CD8-positive, alpha-beta T cell (primary cell): ENCODE measurements at places on chromosomes 1 and 21. TPM values are rescaled to one million over a fixed set of nuclear protein-coding genes. Genes with fewer than 3 reads are reported as not detected.

PDE4B gene
- 224 TPM for total RNA-seq

KCNJ6 gene
- not detected for total RNA-seq

SERINC2 gene
- total RNA-seq = not detected

TMEM61 gene
- not detected for total RNA-seq

DCST1 gene
- not detected for total RNA-seq

ZBTB40 gene
- total RNA-seq = 21.3 TPM

PPIAL4G gene
- 0.11 TPM for total RNA-seq

MYCL gene
- total RNA-seq = not detected

PLA2G2F gene
- not detected for total RNA-seq

FOXD3 gene
- not detected for total RNA-seq

TMEM69 gene
- total RNA-seq = 5.1 TPM

ARHGEF16 gene
- not detected for total RNA-seq

IFFO2 gene
- 92.6 TPM for total RNA-seq
